Esophagus muscularis mucosa (tissue), 4 donors: ENCODE measurements at places on chromosomes 6 and 20. TPM values are rescaled to one million over a fixed set of nuclear protein-coding genes. Genes with fewer than 3 reads are reported as not detected.

GRCh38 chr20:24870881-24871280, 78.2 kb upstream of the CST7 start:
- H3K27me3 ChIP-seq, result no peaks in the 10 kb centered on the region
- no peak overlapping the region for H3K27ac ChIP-seq
- H3K4me3 ChIP-seq, result no peak overlapping the region
- H3K36me3 ChIP-seq, result no peaks in the 10 kb centered on the region
- peak; percentile 70 for DNase-seq

- no peaks in the 10 kb centered on the region for H3K27me3 ChIP-seq
- H3K4me3 ChIP-seq, result no peak overlapping the region
Observed at GRCh38 chr6:81727876-81728517, 24.5 kb downstream of the TENT5A start.

DNA sequence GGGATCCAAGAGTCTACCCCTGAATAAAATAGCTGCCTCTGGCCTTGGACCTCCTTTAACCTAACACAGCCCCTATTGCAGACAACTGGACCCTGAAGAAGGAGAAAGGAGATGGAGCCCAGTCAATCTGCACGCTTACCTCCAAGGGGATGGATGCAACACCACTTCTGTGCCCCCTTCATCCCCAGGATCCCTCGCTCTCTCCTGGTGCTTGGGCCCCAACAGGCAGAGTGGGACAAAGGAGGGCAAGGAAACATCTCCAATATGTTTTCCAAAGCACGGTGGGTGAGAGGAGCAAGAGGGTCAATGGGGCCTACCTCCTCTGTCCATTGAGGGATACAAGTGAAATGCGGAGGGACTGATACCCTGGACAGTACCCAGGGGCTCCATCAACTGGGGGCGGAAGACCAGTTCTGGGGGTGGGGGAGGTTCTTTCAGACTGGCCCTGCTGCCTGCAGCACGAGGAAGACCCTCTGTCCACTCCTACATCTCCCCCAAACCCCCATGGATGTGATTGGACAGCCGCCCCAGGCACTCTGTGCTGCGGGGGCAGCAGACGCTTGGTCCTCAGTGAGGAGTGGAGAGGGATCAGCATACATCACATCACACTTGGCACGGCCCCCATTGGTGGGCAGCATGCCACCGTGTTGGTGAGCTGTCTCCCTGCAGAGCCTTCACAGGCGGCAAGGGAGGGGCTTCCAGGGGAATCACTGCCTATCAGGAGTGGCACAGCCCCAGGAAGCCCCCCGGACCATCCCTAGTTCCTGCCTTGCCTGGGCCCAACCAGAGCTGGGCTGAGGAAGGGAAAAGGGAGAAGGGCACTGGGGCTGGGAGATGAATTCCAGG, 70.6 kb downstream of the MRPL14 start:
- DNase-seq, result no peak
- peak overlapping the region; percentile 83 for H3K27ac ChIP-seq
- H3K4me3 ChIP-seq, result no peak overlapping the region
- peaks cover 54% of the 10 kb centered on the region for H3K4me1 ChIP-seq

GRCh38 chr6:169811521-169812256, 60.3 kb downstream of the ERMARD start:
- H3K4me3 ChIP-seq, result no peak overlapping the region
- H3K27ac ChIP-seq, result no peak overlapping the region
- no peaks in the 10 kb centered on the region for H3K36me3 ChIP-seq

Gene ENPP1
- total RNA-seq, result 35.2 TPM
